ENCODE measurements at places on chromosomes 3 and 15.

DNA sequence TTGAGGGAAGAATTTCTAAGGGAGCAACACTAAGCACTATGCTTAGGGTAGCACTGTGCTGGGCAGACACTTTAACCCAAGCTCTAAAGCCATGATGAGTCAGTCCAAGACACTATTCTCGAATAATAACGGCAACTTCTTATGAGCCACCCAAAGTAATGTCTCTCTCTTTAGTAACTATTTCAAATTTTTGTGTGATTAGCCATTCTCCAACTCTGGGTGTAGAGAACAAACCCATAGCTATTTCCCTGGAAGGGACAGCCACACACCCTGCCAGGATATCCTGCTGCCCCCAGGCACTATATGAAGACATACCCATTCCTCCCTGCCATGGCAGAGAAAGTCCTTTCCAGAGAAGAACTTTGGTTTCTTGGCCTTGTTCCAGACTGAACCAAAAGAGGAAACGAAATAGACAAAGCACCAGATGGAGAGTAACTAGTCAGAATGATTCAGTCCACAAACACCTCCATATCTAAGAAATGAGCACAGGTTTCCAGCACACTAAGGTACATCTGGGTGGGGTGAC is 384.9 kb upstream of the THBS1 start:
- no peak for DNase-seq

- no peak for DNase-seq
Measured at GRCh38 chr3:160473978-160474377, 24.4 kb upstream of the TRIM59 start.

DNA sequence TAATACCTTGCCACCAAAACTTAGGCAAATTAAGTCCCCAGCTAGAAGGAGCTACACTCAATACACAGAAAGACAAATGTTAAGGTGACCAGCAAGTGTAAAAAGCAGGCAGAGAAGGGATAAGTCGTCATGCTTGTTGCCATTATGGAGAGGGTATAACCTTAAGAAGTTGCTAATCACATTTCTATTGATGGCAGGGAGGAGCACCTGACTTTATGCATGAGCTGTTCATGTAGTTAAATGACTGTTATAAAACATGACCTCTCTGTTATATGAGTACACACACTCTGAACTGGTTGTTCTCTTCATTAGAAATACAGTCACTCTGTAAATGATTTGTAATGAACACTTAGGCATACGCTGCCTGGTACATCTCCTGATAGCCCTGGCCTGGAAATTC is 6.6 kb upstream of the CCNL1 start:
- DNase-seq: no peak

DNA sequence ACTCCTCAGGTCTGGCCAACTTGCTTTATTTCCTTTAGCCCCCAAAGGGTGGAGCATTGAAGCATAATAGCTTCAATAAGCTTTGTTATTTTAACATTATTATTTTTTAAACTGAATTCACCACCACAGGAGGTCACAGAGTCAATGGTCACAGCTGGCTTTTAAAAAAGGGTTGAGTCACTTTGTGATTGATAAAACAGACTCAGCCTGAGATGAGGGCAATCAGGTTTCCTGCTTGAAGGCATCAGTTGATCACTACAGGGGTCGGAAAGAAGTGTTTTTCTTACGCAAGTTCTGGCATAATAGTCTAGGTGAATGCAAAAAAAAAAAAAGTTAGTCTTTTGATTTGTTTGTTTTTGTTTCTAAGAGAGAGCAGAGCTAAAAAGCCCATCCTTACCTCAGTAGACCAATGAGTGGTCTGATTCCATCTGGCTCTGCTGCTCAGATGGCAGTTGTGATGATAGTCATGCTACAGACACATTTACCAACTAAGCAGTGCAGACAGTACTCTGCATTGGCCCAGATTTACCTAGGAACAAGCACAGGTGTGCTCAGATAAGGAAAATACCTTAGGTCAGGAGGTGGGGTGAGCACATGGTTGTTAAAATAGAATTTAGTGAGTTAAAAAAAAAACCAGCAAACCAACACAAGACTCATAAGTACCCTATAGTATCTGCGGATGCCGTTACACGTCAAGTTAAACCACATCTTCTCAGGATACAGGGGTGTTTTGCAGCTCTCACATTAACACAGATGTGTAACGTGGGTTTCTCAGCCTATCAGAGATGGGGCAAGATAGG is 22.6 kb downstream of the ZNF80 start:
- peak; percentile 13 for DNase-seq

DNA sequence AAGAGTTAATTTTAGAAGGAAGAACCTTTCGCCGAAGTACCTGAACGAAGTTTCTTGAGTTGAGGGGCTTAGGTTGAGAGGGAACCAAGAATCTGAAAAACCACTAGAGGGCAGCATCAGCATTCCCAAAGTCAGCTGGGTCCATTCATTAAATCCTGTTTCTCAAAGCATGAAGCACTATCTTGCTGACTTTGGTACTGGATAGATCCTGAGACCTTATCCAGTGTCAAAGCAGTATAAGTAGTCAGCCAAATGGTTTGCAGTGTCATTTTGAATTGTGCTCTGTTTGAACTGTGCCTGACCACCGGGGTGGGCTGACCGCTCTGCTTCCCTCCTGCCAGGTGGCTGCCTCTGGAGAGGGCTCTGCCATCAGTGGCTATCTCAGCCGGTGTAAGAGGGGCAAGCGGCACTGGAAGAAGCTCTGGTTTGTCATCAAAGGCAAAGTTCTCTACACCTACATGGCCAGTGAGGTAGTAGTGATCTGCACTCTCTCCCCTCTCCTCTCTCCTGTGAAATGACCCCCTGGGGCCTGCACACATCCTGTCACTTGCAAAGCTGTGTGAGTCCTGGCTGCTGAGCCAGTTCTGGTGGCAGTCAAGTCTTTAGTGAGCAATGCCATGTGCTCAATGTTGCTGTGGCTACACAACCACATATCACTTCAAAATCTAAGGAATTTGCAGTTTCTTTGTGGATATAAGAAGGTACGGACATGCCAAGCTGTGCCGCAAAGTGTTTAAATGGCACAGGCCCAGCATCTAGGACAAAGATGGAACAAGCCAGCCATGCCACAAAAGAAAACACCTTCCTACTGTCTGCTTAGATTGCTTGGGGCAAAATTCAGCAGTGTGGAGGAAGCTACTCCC is 21.4 kb upstream of the NR2C2 start:
- DNase-seq: no peak

DNA sequence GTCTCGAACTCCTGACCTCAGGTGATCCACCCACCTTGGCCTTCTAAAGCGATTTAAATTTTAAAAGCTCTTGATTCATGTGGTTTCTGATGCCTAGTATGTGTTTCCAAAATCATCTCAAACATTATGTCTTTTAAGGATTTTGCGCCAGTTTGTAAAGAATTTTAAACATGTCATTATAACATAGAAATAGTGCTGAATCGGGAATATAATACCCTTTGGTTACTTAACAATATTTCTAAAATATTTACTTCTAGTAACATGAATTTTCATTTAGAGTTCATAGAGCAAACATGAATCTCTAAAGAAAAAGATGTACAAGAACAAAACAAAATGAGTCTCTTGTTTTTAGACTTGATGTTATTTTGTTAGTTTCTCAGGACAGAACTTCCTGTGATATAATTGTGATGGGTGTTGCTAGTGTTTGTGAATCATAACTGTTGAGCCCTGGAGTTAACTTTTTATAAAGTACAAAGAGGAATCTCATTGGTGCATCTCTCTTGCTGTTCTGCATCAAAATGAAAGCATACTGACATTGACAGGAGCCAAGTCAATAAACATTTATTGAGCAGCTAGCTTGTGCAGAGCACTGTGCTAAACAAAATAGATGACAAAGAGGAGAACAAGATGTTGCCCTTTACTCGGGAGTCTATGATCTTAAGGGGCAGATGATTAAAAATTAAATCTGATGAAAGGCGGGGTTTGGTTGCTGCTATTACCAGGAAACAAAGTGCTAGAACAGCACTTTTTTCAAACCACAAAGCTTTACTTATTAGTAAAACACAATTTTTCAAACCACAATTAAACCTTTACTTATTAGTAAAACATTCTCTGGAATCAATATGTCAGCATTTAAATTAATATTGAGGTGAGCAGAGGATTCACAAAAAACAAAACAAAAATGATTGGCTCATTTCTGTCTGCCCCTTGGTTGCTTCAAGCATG is 73.4 kb downstream of the MME start:
- DNase-seq: no peak

DNA sequence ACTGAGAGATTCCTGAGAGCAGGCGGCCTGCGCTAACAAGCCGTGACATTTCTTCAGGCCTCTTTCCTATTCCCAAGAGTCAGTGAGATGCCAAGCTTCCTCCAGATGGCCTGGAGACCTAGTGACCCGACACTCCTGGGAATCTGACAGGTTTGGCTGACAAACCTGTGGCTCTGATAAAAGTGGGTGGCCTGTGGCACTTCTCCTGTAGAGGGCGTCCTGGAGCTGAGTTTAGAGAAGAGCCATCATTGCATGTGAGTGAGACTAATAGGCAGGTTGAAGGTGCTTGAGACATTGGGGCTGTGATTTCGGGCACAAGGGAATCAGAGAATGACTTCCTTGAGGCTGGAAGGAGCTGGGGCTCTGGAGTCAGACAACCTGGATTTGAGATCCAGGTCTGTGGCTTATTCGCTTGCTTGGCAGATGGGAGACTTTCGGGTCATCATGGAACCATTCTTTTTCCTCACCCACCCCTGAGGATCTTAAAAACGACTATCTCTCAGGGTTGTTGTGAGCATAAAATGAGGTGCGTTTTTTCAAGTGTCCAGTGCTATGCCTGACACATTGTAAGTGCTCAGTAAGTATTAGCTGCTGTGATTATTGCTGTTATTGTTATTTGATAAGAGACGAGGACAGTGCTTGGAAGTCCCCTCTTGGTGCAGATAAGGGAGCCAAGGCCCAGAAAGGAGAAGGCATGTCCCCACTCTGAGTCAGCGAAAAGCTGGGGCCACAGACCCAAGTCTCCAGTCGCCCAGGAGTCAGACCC is 77.2 kb downstream of the SCN10A start:
- DNase-seq: no peak

DNA sequence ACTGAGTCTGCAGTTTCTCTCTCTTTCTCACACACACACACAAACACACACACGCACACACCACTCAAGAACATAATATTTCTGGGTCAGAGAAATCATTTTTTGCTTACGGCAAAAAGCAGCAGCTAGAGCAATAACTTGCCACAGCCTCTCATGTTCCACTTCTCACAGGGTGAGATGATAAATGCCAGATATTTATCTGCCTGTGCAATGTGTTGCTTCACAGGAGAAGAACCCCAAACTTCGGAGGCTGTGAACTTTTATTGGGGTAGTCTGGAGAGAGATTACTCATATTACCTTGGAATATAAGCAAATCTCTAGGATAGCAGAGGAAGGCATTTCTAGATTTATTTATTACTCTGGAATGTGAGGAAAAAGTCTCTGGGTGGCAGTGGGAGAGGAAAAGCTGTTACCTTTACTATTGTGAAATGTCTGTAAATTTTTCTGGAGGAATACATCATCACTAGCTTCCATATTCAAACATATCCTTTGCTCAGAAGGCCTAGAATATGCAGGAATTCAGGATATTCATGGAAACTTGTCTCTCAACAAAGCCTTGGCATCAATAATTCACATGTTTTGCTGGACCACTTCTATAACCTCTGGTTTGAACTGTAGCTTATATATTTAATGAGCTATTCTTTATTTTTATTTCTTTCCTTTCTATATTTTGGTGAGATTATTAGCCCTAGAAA is 369.2 kb downstream of the NSUN3 start:
- DNase-seq: no peak

DNA sequence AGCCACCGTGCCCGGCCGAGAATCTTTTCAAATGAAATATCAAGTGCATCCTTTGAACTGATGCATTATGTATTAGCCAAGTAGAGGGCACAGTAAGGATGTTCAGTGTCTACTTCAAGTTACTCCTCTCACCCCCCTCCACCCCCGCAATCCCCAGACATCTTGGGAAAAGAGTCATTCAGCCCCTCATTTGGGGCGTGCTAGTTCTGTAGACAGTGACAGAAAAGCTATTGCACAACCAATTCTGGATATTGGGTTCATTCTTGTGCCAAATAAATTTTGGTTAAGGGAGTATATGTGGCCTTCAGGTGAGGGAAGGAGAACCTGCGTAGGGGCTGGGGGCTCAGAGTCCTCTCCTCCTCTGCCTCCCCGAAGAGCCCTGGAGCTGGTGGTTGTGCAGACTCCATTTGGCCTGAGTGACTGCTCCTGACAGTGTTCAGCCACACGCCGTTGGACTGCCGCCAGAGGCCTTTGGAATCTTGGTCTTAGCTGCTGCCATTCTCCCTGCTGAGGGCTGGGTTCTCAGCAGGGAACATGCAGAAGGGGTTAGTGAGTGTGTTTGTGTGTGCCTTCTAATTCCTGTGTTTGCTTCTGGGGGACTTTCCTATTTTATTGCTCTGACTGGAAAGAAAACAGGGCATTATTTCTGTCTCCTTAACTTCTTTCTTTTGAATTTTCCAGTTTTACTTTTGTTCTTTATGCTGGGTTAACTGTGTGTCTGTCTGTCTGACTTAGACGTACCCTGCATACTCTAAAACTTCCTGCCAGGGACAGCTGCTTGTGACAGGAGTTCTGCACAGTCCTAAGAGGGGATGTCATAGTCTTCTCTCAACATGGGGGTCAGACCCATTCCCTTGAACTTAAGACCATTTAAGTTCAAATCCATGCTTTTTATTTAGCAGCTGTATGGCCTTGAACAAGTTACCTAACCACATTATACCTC is 21.0 kb downstream of the RARB start:
- no peak for DNase-seq

GRCh38 chr15:77543159-77543882 is 89.4 kb downstream of the LINGO1 start:
- peak; percentile 64 for DNase-seq

- no peak for DNase-seq
Measured at GRCh38 chr3:169091196-169091823, 572.2 kb downstream of the MECOM start.

- no peak for DNase-seq
Measured at GRCh38 chr15:100722551-100723314, 120.3 kb downstream of the ASB7 start.

DNA sequence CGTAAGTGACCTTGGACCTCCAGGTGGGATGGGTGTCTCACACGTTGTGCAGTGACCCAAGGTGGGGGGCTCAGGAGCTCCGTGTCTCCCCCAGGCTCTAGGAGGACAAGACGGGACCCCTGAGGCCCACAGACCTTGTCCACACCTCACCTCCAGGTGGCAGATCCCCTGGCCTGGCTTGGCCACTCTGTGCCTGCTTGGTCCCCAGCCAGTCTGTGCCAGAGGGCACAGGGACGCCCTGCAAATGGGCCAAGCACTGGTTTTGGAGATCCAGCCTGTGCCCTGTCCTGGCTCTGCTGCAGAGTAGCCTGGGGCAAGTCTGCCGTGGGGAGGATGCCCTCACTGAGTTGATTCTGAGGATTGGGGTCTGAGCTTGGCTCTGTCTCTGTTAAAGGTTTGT is 14.0 kb downstream of the SLC6A6 start:
- no peak for DNase-seq

DNA sequence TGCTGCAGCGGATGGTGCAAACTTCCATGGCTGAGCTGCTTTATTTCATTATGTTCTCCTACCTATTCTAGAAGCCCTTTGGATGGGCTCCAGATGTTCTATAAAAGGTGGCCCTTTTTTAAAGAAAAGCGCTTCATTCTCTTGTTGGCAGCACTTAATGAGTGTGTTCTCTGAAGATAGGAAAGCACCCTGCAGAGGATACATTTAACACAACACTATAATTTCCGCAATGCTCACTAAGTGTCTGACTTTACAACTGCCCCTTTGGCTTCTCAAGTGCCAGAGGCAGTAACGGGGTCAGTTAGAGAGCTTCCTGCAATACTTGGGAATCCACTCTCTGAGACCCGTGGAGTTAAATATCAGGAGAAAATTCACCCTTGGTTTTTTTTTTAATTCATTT is 88.1 kb downstream of the MDFIC2 start:
- no peak for DNase-seq

Data from activated CD4-positive, alpha-beta T cell treated with anti-CD3 and anti-CD28 coated beads, Interleukin-2, amount 50 U/mL, for 4 hours (primary cell).